ENCODE measurements at places on chromosomes 4 and X. TPM values are rescaled to one million over a fixed set of nuclear protein-coding genes. Genes with fewer than 3 reads are reported as not detected.
A peak's percentile ranks its signal among the peaks of the same experiment; 100 is the strongest.

Gene WWC2
- 96.9 TPM for total RNA-seq

- H3K27ac ChIP-seq, result no peak overlapping the region
- H3K36me3 ChIP-seq, result no peaks in the 10 kb centered on the region
- H3K27me3 ChIP-seq, result no peaks in the 10 kb centered on the region
- no peak for DNase-seq
- no peaks in the 10 kb centered on the region for H3K4me1 ChIP-seq
Measured at GRCh38 chr4:10981576-10981975, 297.0 kb upstream of the CLNK start.

- H3K36me3 ChIP-seq, result no peaks in the 10 kb centered on the region
- no peaks in the 10 kb centered on the region for H3K4me1 ChIP-seq
- H3K4me3 ChIP-seq, result no peak overlapping the region
- peak overlapping the region; percentile 13 for H3K27ac ChIP-seq
Measured at GRCh38 chrX:148270499-148270898, 229.9 kb upstream of the AFF2 start.

- no peaks in the 10 kb centered on the region for H3K4me1 ChIP-seq
- H3K27ac ChIP-seq, result no peak overlapping the region
- no peak overlapping the region for H3K4me3 ChIP-seq
- no peak for DNase-seq
Measured at GRCh38 chr4:182206916-182207315, 36.3 kb upstream of the TENM3 start.

DNA sequence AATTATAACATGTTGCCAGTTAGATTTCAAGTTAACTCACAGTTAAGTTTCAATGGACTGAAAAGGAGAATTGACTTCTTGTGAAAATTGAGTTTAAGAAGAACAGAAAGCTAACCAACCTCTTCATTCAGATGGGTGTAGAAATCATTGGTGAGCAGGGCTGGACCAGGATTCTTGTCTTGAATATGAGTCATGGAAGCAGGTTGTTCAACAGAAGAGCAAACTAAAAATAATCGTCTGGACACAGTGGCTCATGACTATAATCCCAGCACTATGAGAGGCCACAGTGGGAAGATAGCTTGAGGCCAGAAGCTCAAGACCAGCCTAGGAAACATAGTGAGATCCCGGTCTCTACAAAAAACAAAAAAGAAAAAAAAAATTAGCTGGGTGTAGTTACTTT is 98.2 kb downstream of the ARSJ start:
- DNase-seq, result no peak
- no peak overlapping the region for H3K4me3 ChIP-seq

GRCh38 chr4:6776920-6777635 is 5.4 kb upstream of the KIAA0232 start:
- H3K27me3 ChIP-seq, result no peaks in the 10 kb centered on the region
- H3K4me3 ChIP-seq, result no peak overlapping the region
- no peaks in the 10 kb centered on the region for H3K36me3 ChIP-seq
- no peak overlapping the region for H3K27ac ChIP-seq
- H3K4me1 ChIP-seq, result peaks cover 25% of the 10 kb centered on the region
- no peak for DNase-seq
